ENCODE measurements at places on chromosomes 6 and 20.

- no peak for DNase-seq
Observed at GRCh38 chr20:32141465-32141980, 32.0 kb downstream of the TM9SF4 start.

DNA sequence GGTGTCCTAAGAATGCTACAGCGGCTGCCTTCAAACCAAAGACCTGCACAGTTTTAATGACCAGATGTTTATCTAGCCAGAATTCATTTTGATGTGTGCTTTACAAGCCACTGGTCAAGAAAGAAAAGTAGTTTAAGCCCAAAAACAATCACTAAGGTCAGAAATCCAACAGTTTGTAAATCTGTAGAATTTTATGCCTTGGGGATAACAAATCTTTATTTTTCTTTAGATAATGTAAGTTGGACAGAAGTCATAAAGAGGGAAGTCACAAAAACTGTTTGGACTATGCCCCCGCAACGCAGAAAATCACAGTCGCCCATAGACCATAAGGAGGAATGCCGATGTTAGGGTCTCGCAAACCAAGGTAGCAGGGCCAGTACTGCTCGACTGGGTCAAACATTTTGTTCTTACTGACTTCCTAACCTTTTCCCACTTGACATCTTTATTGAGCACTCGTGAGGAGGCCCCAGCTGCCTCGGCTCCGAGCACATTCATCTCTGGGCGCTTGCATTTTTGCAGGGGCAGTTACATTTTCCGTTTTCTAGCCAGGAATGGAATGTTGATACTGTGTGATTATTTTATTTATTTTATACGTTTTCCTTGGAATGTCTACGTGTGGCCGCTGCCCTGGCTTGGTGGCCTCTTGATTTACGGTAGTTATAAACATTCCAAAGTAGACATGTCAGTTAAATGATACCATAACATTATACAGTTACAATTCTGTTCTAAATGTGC, 56.7 kb upstream of the APCDD1L start:
- no peak for DNase-seq

GRCh38 chr20:4127344-4127743, 112.0 kb upstream of the RNF24 start:
- DNase-seq: no peak

GRCh38 chr6:101582792-101583191, 189.3 kb downstream of the GRIK2 start:
- DNase-seq: no peak

DNA sequence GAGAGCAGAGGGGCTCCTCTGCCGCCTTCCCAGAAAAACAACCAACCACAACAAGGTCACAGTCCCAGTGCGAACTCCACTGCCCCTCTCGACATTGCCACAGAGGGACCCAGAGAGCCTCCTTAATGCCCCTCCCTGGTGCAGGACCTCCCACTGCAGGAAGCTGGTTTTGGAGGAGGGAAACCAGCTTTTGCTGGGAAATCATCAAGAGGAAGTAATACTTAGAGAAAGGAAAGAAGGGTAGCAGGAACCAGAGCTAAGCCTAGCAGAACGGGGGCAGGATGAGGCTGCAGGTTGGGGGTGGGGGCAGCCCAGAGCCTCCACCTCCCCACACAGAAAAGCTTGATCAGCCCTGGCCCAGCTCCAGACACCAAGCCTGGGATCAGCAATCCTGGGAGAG, 37.7 kb upstream of the SIRPA start:
- no peak for DNase-seq

GRCh38 chr20:58244517-58245030, 16.1 kb upstream of the ANKRD60 start:
- no peak for DNase-seq

DNA sequence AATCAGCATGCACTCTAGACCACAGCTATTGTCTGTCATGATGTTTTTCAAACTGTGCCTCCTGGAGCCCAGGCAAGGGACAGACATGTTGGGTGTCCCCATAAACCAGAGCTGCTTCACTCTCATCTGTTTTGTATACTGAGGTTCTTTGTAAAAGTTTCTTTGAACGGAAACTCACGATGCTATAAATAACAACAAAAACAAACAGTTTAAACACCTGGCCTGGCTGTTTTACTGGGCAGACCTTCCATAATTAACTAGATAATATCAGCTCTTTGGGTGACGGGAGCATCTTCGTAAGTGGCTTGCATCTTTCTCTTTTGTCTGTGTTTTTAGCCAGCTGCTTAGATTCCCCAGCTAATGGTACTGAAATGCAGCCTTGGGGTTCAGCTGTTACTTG, 190.3 kb downstream of the ZDHHC14 start:
- no peak for DNase-seq

GRCh38 chr20:16020971-16021370, 552.3 kb downstream of the KIF16B start:
- no peak for DNase-seq

GRCh38 chr6:110617057-110617456, 140.6 kb upstream of the SLC22A16 start:
- DNase-seq: no peak

DNA sequence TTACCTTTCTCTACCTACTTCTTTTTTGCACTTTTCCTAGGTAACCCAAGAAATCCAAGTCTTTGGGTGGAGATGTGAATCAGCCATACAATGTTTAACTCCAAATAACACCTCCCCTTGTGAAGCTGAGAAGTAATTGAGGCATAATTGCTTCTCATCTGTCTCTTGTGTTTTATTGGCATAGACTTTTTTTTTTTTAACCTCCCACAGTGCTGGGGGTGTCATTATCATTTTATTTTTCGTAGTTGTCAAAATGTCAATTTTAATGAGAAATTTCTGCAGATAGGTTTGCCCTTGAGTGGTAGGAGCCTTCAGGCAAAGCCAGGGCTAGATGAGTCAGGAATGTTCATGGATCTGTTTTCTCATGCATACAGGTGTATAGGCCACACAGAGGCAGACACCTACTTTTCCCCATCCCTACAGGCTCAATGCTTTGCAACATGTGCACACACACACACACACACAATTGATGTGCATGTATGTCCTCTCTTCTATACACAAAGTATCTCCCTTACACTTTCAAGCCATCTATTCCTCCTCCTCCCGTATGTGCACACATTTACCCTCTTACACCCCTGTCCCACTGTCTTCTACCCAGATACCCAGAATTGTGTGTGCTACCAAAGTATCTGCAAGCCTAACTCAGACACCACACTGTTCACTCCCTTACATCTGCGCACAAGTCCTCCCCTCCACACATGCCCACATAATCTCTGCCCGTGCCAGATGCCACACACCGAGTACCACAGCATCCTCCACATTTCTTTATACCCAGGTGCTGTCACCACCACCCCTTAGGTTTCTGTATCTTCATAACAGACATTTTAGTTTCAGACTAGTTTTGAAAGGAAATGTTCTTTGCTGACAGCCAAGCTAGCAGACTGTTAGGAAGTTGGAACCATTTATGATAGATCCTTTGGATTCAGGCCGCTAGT, 22.0 kb downstream of the RALY start:
- no peak for DNase-seq

DNA sequence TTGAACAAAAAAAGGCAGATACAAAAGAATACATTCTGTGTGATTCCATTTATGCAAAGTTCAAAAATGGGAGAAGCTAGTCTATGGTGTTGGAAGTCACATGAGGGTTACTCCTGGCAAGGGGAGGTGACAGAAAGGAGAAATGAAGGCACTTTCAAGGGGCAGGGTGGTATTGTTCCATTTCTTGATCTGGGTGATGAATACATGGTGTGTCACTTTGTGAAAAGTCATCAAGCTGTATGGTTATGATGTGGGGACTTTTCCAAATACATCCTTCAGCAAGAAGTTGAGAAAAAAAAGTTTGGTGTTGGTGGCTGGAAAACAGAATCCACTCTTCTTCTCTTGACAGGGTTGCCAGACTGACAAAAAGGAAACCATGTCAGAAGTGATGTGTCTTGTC, 60.6 kb upstream of the MDGA1 start:
- DNase-seq: no peak

GRCh38 chr20:24721891-24722568, 227.0 kb upstream of the CST7 start:
- DNase-seq: no peak

DNA sequence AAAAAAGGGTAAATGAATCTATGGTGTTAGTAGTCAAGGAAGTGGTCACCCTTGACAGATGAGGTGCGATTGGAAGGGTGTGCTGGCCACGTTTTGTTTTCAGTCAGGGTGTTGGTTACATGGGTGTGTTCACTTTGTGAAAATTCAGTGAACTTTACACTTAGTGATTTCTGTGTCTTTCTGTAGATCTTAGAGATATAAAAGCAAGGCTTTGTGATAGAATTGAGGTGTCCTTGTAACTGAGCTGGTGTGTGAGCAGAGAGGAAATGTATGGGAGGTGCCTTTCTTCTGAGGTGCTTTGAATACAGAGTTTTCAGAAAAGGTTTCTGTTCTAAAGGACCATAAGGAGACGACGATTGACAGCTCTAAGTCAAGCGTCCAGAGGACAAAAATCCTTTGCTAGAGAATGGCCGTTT, 90.5 kb downstream of the SAMD3 start:
- DNase-seq: no peak

DNA sequence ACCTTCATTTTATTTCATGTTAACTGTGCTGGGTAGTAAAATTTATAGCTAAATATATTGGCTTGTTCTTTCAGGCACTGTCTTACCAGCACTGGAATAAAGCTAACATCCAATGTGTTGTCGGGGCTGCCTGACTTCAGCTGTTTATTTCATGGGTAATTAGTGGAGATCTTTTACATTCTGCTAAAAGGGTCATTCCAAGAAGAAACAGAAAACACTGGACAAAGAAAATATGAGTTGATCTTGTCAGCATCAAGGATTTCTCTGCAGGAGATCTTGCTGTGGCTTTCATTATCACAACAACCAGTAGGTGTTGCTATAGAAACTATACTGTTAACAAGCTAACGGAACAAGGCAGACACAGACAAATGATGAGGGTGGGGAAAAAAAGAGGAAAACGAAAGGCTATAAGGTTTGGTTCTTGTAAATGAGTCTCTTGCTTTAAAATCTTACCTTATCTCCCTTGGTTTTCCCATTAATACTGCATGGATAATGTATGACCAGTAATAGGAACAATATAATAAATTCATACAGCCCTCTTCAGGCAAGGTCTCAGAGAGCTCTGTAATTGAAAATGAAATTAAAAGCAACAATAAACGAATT, 206.8 kb downstream of the SIM1 start:
- DNase-seq: peak; percentile 43

GRCh38 chr6:15461127-15461944, 201.5 kb downstream of the DTNBP1 start:
- DNase-seq: no peak

GRCh38 chr6:149060985-149061760, 256.3 kb upstream of the TAB2 start:
- DNase-seq: peak; percentile 92

- DNase-seq: no peak
Observed at GRCh38 chr6:53151676-53152075, 3.0 kb upstream of the GCM1 start.

- no peak for DNase-seq
Observed at GRCh38 chr6:109449064-109449794, 6.3 kb downstream of the MICAL1 start.

GRCh38 chr6:3269281-3269975, 10.7 kb downstream of the PSMG4 start:
- no peak for DNase-seq

DNA sequence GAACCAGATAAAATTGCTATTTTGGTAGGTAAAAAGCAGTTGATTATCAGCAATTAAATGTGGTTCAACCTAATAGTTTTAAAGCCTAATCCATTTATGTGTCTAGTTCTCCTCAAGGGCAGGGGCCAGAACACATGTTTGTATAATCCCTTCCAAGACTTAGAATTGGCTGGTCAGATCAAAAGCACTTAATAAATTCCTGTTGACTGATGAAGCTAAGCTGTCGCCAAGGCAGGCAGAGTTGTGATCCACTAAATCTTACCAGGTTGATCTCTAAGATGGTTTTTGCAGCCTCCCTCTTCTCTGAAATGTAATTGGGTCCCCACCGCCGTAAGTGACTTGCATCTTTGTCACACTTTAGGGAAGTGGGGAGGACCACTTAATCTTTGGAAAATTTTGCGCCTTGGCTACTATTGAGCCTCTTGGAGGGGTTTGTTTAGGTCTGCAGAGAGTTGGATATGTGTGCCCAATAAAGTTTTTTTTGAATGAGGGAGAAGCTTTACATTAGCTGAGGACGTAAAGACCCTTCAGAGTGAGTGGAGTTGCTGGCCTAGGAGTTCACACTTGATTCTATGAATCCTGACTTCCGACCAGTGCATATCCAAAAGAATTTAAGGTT, 65.9 kb downstream of the PHF20 start:
- no peak for DNase-seq

DNA sequence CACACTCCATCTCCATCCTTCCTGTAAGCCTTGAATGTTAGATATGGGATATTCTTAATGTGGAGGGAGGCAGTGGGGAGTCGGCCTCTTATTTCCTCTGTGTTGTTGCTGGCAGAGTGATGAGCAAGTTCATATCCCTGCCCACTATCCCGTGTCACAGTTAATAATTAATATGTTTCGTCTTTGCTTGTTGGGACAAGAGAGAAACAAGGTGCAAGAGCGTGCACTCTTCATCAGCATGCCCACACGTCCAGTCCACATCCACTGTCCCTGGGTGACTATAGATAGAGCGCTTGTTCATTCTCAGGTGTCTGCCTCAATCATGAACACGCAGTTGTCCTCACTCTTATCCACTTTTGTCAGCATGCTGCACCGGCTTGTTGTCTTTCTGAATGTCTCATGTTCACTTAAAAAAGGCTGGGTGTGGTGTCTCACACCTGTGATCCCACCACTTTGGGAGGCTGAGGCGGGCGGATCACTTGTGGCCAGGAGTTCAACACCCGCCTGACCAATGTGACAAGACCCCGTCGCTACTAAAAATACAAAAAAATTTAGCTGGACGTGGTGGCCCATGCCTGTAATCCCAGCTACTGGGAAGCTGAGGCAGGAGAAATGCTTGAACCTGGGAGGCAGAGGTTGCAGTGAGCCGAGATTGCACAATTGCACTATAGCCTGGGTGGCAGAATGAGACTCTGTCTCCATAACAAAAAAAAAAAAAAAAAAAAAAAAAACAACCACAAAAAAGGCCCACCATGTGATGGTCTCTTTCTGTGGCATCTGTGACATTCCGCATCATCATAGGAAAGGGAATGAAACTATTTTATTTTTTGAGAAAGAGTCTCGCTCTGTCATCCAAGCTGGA, 34.2 kb downstream of the PPP1R3G start:
- DNase-seq: no peak

DNA sequence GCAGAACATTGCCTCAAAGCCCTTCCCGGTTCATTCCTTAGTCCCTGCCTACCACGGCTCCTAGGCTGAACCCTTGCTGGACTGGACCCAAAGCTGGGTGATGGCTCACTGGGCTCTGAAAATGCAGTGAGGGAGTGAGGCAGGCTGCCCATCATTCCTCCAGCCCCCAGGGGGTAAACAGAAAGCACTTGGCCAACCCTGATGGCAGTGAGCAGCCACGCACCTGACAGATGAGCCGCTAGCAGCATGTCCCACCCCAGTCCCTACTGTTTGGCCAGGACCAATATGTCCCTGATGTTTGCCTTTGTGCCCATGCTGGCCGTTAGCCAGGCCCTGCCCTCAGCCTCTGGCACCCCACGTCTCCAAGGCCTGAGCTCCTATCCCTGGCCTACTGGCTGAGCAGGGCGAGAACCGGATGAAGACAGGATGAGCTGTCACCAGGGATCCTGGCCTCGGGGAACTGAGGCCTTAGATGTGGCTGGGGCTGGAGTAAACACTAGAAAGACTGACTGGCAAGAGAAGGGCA, 19.4 kb upstream of the BAK1 start:
- no peak for DNase-seq

GRCh38 chr20:10438217-10438616, 3.1 kb downstream of the SLX4IP start:
- no peak for DNase-seq

- DNase-seq: no peak
Observed at GRCh38 chr6:125220712-125221111, 67.1 kb downstream of the TPD52L1 start.

Measured in SHP77 (cell line).